AG10803 (cell line): ENCODE measurements at places on chromosomes 7 and 10.

DNA sequence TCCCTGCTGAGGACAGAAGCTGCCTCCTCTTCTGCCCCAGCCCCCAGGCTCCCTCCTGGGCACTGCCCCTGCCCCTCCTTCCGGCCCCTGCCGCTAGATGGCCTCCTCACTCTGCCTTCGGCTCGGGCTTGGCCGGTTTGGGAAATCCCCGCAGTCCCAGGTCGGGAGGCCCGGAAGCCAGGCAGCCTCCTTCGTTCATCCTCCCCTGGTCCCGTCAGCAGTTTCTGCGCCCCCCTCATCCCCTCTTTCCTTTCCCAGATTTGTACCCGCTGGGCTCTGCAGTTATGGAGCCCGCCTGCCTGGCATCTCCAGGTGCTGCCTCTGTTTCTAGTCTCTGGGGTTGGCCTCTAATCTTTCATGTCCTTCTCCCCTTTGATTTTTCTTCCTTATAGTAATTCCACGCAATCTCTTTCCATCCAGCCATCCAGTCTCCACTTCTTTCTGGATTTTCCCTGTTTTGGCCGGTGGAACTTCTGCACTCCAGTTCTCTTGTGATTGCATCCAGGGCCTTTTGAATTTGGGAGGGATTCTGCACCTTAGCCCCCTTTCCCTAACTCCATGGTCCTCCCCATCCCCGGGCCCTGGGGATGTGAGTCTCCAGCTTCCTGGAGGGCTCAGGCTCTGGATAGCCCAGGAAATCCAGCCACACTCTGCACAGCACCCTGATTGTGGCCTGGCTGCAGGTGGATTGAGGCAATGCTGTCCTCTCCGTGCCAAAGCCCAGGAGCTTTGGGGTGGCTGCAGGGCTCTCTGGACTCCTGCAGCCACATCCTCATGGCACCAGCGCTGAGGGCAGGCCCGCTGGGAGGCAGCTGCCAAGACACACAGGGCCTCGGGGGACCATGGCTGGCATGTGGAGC lies 3.3 kb upstream of the SHH start:
- peak; percentile 18 for DNase-seq

GRCh38 chr7:128725531-128725930 lies 13.6 kb upstream of the CALU start:
- no peak for DNase-seq

- DNase-seq, result no peak
These were observed 81.5 kb downstream of the NXPH1 start for GRCh38 chr7:8514781-8515519.

DNA sequence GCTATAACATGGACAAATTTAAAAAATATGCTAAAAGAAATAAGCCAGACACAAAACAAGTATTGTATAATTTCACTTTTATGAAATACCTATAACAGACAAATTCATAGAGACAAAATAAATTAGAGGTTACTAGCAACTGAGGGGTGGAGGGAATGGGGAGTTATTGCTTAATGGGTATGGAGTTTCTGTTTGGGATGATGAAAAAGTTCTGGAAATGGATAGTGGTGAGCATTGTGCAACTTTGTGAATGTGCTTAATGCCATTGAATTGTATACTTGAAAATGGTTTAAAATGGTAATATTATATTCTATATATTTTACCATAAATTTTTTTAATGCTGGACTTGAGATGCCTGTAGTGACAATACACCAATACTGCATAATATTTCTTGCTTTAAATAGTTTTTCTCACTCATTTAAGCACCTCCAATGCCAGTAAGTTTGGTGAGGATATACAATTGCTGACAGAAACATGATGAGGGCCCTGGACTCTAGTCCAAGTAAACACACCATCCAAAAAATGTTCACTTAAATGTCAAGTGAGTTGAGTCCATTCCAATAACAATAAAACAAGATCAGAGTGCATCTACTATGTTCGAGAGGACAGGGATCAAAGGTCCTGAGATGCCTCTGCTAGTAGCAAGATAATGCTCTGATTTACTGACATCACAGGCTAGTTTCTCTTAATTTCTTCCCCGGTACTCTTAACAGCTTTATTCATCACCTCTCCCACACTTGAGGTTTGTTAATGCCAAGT lies 71.9 kb downstream of the NT5C2 start:
- DNase-seq, result peak; percentile 54

- no peak for DNase-seq
These were observed 50.5 kb downstream of the STRA8 start for GRCh38 chr7:135283959-135284638.

DNA sequence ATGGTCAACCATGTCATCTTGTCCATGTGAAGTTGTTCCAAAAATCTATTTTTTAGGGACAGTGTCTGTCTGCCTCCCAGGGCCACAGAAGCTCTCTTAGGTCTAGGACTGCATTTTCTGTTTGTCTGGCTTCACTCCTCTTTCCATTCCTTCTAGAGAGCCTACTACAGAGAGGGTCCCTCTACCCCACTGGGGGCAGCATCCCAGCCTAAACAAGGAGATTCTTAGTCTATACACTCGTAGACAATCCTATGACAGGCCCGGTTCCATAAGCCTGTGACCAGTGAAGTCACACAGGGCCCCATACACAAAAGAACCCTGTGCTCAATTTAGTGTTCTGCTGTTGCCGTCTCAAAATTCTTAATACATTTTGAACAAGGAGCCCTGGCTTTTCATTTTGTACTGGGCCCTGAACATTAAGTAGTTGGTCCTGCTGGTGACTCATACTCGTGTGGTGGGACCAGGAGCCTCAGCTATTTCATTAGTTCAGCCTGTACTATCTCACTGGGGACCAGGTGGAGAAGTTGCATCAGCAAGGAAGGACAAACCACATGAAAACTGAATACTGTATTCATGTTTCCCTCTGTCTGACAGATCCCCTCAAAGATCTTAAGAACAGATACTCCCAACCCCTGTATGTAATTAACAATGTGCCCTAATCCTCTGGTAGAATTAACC lies 23.5 kb upstream of the FAM180A start:
- peak; percentile 77 for DNase-seq

DNA sequence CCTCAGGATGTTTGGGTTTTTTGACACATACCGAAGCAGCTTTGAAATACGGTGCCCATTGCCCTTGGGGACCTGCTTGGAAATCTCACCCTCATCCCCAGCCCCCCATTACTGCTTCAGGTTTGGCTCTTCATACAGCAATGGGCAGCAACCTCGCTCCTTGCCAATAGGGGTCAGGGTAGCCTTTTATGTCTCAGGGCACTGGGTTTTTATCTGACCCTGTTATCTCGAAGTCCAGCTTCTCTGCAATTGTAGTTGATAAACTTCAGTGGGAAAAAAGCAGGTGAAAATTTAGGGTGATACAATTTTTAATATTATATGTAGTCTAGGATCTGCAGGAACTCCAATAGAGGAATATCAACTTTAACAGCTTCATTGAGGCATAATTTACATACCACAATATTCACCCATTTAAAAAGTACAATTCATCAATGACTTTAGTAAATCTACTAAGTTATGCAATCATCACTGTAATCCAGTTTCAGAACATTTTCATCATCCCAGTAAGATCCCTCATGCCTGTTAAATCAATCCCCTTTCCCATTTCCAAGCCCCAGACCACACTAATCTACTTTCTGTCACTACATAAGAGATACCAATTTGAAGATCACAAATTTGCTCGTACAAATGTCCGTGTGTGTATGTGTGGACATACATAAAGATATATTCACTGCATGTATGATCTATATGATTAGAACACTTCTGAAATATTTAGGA lies 386.2 kb downstream of the KCNMA1 start:
- DNase-seq, result peak; percentile 40

DNA sequence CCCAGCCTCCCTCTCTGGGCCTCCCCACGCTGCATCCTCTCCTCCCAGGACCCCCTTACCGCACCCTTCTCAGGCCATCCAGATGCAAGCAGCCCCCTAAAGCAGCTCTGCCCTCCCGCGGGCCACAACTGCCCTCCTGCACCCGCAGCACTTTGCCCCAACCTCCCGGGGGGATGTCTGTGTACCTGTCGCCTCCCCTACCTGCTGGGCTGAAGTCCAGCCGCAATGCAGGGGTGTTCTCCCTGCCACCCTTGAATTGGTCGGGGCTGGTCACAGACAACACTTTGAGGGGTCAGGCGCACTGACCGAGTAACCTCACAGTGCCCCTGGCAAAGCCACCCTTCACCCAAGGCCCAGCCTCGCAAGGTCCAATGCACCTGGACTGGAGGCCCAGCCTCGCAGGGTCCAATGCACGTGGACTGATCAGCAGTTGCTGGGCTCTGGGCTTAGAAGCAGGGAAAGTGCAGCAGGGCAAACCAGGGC lies 8.3 kb upstream of the CALML5 start:
- DNase-seq, result no peak

GRCh38 chr7:17021205-17021604 lies 139.4 kb upstream of the AGR3 start:
- DNase-seq, result peak; percentile 70

DNA sequence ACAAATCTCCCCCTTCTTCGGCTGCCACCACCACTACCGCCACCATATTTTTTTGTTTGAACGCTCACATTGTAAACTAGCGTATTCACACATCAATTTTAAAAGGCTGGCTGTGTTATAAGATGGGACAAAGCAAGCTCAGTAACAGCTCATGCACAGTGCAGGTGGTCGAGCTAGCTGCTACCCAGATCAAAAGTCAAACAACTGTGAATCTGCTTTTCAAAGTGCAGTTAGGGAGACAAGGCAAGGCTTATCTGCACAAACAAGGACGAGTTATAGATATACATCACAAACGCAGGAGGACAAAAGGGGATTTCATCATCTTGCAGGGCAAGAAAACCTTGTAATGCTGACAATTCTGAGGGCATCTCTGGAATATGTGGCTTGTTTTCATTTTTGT lies 231.6 kb downstream of the VTI1A start:
- no peak for DNase-seq

GRCh38 chr10:110007161-110007700 lies 553 bp upstream of the ADD3 start:
- peak; percentile 30 for DNase-seq

DNA sequence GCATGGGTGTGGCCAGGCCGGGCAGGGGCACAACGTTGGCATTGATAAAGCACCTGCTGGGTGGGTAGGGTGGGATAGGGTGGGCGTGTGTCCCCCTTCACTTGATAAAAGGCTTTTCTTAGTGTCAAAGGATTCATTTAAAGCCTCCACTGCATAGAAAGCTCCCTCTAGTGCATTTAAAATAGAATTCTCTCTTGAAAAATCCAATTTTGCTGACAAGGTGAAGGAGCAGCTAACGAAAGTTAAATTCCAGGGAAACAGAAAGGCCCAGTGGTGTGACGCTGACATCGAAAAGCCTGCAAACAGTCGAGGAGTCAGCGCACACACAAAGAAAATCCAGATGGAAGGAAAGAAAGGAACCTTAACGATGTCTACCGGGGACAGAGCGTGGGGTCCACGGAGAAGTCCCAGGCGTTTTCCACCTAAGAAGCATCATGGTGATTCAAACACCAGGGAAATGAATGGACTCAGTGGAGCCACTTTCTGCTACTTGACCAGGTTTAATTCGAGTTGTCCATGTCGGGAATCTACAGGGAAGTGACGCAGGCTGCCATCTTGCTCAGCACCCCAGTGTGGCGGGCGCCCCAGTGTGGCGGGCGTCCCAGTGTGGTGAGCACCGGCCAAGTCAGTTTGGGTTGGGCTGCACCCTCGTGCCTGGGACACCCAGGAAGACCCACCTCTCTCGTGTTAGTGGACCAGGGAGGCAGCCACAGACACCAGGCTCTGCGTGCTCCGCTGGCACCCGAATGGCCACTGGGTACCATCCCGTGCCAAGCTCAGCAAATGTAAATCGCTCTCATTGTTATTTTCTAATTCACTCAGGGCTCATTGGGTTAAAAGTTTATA lies 217.8 kb downstream of the DNAJB6 start:
- no peak for DNase-seq

DNA sequence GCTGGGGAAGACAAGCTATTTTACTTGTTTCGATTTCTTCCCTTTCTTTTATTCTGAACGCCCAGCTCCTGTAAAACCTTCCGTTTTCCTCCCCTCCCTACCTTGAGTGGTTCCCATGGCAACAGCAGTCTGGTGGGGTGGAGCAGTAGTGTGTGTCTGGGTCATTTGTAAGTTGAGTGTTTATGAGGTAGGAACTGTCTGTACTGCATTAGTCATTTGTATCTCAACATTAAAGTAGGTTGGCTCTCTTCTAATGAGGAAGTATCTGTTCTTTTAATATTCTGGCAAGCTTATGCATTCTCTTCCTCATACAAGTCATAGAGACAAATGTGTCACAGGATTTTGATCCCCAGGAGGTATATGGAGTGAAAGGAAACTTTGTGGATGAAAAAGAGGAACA lies 85.3 kb upstream of the CCDC6 start:
- DNase-seq, result peak; percentile 3

GRCh38 chr10:16182144-16182543 lies 254.7 kb upstream of the PTER start:
- no peak for DNase-seq

GRCh38 chr7:17466216-17466615 lies 167.8 kb downstream of the AHR start:
- DNase-seq, result no peak

GRCh38 chr7:32958046-32959025 lies 1.1 kb downstream of the FKBP9 start:
- peak; percentile 81 for DNase-seq

DNA sequence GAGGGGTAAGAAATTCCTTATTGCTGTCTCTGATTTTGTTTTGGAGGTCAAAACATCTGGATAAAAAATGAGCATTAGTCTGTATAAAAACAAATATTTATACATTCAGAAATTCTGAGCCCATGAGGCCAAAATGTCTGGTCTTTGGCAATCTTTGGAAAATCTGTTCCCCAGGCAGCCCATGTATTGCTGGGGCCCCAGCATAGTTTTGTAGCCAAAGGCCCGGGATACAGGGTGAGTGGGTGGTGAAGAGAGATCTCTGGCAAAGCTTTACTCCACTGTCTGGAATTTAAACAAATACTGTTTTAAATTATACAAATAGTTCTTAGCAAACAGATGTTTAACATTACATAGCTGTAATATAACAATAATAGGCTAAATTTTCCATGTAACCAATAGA lies 134.7 kb upstream of the GALNT17 start:
- DNase-seq, result peak; percentile 1
